CD8-positive, alpha-beta memory T cell (primary cell): ENCODE measurements at places on chromosomes 2 and 18. TPM values are rescaled to one million over a fixed set of nuclear protein-coding genes. Genes with fewer than 3 reads are reported as not detected.

LGALSL gene
- total RNA-seq = 0.98 TPM

CRYGC gene
- total RNA-seq = not detected

KLHL29 gene
- 0.11 TPM for total RNA-seq

DNA sequence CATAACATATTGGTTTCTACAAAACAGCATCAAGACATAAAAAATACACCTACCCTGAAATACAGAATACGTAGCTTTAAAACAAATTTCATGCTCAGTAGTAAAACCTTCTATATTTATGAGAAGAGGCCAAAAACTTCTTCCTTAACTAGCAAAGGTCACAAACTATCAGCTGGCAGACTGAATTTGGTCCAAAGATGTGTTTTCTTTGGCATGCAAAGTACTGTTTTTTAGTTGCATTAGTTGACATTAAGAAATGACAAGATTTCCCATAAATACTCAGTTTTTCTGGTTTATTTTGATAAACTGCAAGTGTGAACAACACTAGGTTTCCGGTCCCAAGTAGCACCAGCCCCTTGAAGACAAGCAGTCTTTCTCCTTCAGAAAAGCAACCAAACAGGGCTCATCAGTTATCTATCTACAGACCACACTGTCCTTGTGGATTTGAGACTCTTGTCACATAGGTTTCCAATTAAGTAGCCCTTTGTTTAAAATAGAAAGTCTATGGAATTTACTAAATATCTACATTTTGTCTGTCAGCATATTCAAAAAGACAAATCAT lies 35.6 kb downstream of the SLC25A12 start:
- no peaks in the 10 kb centered on the region for H3K4me1 ChIP-seq
- no peaks in the 10 kb centered on the region for H3K36me3 ChIP-seq
- no peaks in the 10 kb centered on the region for H3K27me3 ChIP-seq
- H3K4me3 ChIP-seq = no peak overlapping the region
- no peak overlapping the region for H3K27ac ChIP-seq

DNA sequence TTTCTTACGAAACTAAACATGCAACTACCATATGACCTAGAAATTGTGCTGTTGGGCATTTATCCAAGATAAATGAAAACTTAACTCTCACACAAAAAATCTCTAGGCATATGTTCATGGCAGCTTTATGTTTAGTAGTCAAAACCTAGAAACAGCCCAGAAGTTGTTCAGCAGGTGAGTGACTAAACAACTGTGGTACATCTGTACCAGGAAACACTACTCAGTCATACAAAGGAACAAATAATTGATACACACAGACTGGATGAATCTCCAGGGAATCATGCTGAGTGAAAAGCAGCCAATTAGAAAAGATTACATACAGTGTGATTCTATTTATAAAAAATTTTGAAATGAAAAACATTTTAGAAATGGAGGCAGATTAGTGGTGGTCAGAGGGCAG lies 29.3 kb downstream of the DYNC2LI1 start:
- no peaks in the 10 kb centered on the region for H3K36me3 ChIP-seq
- H3K27ac ChIP-seq = no peak overlapping the region
- no peak overlapping the region for H3K4me3 ChIP-seq
- no peaks in the 10 kb centered on the region for H3K4me1 ChIP-seq
- no peak for DNase-seq
